ENCODE measurements at places on chromosomes 5 and 9.

GRCh38 chr9:72925126-72925789 lies 27.6 kb downstream of the ALDH1A1 start:
- no peak for DNase-seq

DNA sequence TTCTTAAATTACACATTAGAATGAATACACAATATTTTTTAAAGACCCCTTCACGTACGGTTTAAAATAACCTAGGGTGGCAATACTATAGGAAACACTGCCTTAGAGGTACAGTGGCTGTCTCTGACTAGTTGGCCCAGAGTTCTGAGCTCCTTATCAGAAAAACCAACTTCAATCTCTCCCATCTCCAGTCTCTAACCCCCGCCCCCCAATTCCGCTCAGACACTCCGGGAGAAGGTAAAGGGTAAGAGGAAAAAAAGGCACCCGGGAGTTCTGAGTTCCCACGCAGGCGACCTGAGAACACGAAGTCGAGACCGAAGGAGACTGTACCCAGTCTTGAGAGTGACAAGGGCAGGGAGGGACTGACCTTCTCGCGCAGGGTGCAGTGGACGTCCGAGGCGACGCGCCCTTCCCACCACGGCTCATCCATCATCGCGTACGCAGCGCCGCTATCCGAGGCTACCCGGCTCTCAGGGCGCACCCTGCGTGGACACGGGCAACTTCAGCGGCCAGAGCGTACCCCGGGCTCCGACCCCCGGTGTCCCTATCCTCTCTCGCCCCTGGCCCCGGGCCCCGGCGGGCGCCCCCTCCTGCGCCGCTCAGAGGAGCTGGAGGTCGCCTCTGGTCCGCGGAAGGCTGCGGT lies 752 bp downstream of the CCNJL start:
- DNase-seq = no peak

DNA sequence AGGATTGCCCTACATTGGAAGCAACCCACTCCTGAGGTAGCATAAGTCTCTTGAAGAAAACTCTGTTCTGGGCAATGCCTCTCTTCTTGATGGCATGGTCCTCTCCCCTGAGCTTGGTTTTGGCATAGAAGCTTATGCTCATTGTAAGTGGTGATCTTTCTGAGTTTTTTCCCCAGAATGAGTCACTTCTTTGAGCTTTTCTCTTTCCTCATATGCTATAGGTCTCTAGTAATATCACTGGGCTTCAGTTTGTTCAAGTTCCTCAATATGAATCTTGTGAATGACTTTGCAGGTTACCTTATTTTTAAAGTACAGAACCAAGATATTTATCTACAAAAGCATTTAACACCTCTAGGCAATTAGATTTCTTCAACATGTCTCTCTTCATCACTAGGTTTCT lies 76.5 kb upstream of the ATG10 start:
- DNase-seq = no peak

GRCh38 chr9:116594547-116594946 lies 92.6 kb upstream of the TRIM32 start:
- no peak for DNase-seq

- DNase-seq = no peak
Observed at GRCh38 chr5:159906943-159907342, 9.3 kb upstream of the ADRA1B start.

DNA sequence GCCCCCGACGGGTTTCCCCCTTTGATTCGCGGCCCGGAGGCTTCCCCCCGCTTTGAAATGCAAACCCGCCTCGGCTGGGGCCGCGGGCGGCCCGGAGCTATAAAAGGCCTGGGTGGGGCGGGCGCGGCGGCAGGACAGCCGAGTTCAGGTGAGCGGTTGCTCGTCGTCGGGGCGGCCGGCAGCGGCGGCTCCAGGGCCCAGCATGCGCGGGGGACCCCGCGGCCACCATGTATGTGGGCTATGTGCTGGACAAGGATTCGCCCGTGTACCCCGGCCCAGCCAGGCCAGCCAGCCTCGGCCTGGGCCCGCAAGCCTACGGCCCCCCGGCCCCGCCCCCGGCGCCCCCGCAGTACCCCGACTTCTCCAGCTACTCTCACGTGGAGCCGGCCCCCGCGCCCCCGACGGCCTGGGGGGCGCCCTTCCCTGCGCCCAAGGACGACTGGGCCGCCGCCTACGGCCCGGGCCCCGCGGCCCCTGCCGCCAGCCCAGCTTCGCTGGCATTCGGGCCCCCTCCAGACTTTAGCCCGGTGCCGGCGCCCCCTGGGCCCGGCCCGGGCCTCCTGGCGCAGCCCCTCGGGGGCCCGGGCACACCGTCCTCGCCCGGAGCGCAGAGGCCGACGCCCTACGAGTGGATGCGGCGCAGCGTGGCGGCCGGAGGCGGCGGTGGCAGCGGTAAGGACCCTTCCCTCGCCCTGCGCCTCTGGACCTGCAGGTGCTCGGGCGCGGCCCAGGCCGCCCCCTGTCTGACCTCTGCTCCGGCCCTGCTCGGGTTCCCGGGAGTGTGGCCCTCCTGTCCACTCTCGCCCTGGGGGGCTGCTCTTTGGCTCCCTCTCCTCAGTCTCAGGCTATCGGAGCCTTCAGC lies at the start of gene CDX1:
CDX1 (plus strand) TSS at position 129 of the 862 bp plus-strand sequence; CDS start at position 228, 99 bp downstream.
- no peak for DNase-seq

GRCh38 chr5:43773478-43773844 lies 170.5 kb downstream of the NNT start:
- DNase-seq = peak; percentile 10

DNA sequence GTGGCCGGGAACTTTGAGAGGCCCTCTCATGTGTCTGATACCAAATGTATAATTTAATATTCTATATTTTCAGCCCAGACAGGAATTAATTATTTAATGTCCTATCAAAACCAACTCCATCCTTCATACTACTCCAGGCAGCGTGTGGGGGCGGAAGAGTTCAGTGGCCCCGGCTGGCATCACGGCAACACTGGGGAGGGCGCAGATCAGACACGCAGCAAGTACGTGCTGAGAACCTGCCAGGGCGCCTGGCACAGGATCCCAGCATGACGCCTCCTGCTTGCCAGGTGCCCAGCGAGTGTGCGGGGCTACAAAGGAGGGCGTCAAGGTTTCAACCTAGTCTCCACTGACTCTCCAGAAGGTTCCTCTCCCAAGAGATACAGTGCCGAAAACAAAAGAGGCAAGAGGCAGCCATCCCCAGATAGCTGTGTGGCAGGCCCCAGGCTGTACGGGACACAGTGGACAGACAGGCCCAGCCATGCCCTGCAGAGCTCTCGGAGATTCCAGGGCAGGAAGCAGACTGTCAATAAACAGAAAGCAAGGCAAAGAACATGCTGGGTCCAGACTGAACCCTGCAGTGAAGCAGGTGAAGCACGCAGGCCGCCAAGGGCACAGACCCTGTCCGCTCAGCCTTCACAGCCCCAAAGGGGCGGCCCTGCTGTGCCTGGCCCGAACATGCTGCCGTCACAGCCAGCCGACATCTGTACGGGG lies 110.3 kb downstream of the VAV2 start:
- DNase-seq = no peak

DNA sequence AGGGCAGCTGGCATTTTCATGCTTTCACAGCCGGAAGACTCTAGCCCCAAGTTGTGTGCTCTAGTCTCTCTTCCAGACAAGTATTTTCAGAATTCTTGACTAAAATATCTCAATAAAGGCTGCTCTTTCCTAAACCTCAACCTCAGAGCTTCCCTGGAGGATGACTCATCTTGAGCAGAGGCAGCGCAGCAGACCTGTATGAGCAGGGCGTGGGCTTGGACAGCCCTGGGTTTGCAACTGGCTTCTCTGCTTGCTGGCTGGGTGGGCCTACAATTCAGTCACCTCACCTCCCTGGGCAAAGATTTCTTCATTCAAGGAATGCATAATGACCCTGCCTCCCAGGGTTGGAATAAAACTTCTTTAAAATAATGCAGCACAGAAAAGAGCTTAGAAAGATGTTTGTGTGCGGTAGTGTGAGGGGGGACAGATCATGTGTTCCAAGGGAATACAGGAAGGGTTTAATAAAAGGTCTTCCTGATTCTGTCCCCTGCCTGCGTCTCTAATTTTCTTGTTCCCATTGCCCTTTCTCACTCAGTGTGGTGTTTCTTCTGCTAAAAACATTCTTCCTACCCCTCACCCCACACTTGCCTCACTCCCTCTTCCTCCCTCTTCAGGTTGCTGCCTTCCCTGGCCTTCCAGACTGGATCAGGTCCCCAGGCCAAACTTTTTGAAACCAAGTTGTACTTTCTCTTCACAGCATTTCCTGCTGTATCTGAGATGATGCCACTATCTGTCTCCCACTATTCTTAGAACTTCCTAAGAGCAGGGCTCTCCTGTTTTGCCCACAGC lies 39.4 kb upstream of the MAP1B start:
- DNase-seq = no peak

DNA sequence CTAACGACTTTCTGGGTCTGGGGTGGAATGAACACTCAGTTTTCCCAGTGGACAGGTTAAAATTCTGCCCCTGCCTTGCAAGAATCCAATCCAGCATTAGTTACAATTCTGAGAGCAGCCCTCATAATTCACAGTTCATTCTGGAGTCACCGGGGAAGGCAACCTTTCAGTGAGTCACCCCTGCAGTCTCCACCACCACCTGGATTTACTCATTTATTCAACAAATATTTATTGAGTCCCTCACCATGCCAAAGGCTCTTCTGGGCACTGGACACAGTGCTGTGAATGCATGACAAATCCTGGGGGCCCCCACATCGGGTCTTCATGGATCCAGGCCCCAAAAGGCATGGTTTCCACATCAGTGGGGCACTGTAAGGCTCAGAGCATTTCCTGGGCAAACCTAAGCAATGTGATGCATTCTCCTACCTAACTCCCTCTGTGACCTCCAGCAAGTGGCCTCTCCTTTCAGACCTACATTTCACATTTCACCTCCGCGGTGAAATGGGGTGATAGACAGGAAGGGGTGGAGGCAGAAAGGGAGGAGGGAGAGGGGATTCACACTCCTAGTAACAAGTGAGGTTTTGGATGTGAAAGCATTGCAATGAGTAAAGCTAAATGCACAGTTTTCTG lies 6.4 kb upstream of the MSX2 start:
- no peak for DNase-seq

GRCh38 chr5:194102-194501 lies 2.8 kb downstream of the LRRC14B start:
- no peak for DNase-seq

DNA sequence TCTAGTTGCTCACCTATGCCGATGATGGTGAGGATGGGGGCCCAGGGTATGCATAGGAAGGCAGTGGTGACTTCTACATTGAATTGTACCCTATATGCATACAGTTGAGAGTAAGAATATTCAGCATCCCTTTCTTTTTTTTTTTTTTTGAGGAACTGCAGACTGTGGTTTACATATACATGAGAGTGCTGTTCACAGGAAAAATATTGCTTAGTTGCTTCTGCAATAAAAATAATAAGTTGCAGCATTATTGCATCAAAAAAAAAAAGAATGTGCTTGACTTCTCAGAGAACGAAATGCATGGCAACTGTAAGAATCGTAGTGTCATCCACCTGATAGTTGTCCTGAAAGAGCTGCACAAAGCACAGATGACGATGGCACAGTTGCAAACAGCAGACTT lies 52.8 kb downstream of the PTCD2 start:
- DNase-seq = no peak

Measured in H1 (cell line).